ENCODE measurements at places on chromosomes 5 and 9.
A peak's percentile ranks its signal among the peaks of the same experiment; 100 is the strongest.

DNA sequence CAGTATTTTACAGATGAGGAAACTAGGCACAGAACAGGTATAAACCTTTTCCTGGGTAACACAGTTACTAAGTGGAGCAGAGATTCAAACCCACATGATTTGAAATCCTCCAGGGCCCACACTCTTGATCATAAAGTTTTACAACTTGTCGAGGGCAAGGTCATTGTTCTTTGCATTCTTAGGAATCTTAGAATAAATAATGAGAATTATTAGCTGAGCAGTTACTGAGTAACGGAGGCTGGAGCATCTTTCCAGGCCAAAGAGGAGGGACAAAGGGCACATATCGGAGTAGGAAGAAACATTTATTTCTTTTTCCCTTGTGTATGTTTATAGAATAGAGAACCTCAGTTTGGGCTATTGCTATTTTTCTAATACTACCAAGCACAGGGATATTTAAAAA, 27.1 kb upstream of the F2R start:
- DNase-seq = peak; percentile 53

- no peak for DNase-seq
Measured at GRCh38 chr9:133978899-133979272, 13.2 kb downstream of the VAV2 start.

GRCh38 chr9:127974001-127974768, 6.6 kb downstream of the EEIG1 start:
- no peak for DNase-seq

DNA sequence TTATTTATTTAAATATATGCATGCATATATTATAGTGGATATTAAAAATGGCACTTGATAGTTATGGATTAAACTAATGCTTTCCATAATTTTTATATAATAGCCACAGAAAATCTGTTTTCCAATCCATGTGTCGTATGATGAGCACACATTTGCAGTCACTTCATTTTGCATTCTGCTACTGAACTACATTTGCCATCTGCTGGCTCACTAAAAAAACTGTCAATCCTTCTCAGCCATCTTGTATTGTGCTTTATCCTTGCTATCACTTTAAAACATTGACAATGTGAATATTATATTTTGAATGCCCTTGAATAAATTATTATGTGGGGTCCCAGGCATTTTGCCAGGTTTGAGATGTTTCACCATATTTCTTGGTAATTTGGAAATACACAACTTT, 586.6 kb downstream of the DNAH5 start:
- no peak for DNase-seq

DNA sequence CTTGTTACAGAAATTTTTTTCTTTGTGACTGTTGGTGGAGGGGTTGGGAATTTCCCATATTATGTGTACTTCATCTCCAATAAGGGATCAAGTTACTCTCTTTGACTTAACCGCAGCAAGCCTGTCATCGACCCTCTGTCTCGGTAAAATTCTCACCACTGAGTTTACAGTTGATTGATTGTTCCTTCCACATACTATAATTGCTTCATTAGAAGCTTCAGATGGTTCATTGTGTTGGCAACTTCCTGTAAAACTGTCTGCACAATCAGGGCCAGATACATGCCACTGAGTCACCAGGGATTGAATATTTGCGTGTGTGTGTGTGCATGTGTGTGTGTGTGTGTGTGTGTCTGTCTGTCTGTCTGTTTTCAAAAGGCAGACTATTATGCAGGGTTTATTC, 176.6 kb downstream of the ZNF462 start:
- no peak for DNase-seq

DNA sequence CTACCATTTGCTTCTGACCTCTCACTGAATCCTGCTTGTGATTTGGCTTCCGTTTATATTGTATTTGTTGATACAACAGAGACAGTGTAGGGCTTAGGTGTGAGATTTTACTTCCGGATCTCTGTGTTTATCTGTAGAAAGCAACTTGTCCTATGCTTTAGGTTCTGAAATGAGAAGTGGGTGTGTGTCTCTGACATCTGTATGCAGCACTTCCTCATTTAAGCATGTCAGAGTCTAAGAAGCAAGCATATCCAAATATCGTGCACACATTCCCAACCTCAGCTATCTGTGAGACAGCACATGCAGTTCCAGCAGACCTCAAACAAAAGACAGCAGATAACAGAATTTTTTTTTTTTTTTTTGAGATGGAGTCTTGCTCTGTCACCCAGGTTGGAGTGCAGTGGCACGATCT, 16.3 kb downstream of the KLF9 start:
- no peak for DNase-seq

DNA sequence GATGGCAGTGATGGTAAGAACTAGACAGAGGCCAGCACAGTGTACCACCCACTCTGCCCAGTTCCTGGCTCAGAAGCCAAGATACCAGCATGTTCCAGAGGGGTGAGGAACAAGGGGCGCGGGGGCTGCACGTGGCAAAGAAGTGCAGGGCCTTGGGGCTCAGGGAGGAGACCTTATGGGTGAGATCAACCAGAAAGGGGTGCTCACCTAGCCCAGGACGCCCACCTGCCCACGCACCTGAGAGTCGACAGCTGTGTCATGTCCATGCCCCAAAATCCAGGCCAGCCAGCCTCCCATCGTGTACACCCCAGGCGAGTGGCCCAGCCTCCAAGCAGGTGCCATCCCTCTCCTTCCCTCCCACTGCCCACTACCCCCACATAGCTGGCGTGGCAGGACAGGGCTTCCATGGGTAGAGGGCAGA, 34.9 kb downstream of the BICD2 start:
- DNase-seq = no peak

DNA sequence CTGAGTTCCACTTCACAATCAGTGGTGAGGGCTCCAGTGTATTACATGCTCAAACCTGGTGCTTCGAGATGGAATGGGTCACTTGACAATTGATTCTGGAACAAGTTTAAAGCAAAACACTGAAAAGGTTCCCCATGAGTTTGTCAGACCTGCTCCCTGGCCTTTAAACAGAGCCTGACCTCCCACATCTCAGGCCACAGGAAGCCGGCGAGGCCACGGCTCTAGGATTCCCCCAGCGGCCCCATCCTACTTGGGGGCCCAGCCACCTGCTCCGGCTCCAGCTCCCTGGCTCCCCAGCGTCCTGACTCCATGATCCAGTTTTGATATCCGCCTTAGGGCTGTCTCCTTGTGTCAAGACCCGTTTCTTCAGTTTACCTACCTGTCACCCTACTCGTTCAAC, 62.0 kb downstream of the TTLL11 start:
- no peak for DNase-seq

- DNase-seq = no peak
Measured at GRCh38 chr9:83633676-83634075, 10.7 kb downstream of the IDNK start.
